RPMI7951 (cell line): ENCODE measurements at places on chromosomes 2 and 18.
A peak's percentile ranks its signal among the peaks of the same experiment; 100 is the strongest.

DNA sequence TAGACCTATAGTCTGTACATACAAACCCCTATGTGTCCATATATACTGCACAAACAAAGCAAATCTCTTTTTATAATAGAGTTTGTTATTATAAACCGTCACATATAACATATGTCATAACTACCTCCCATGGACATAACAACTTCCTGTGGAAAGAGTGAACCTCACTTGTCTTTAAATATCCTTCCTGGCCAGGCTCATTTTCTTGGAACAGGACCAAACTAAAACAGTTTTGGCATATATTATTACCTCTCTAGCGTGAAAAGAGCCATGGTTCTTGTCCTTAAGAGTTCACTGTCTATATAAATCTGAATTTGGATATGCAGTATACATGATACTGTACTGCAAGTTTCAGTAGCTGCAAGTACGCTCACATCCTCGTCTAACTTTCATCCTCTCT is 28.3 kb upstream of the DNAJC27 start:
- no peak for DNase-seq

- DNase-seq = peak; percentile 46
These were observed 1.4 kb upstream of the PLCL1 start for GRCh38 chr2:197803033-197803444.

- DNase-seq = no peak
These were observed 79.0 kb downstream of the CRACDL start for GRCh38 chr2:98857001-98857400.

DNA sequence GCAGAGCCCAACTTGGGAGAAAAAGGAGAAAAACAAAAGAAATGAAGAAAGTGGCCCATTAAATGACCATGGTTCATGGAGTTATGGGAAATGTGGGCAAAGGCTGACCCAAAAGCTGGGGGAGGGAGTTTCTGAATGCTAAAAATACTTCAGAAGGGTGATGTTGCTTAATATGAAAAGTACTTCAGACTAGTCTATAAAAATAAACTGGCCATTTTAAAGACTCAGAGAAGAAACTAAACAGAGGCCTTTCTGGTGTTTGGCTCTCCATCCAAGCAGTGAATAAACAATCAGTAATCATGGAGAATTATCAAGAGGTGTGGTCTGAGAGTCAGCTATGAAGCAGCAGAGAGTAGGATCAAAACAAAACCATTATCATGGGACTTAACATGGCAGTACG is 160.8 kb upstream of the MAPRE2 start:
- DNase-seq = no peak

GRCh38 chr2:23698721-23699579 is 228.0 kb downstream of the ATAD2B start:
- DNase-seq = no peak

- no peak for DNase-seq
These were observed 19.9 kb downstream of the APCDD1 start for GRCh38 chr18:10474309-10474708.

- DNase-seq = no peak
These were observed 21.2 kb upstream of the FZD5 start for GRCh38 chr2:207790898-207791297.

DNA sequence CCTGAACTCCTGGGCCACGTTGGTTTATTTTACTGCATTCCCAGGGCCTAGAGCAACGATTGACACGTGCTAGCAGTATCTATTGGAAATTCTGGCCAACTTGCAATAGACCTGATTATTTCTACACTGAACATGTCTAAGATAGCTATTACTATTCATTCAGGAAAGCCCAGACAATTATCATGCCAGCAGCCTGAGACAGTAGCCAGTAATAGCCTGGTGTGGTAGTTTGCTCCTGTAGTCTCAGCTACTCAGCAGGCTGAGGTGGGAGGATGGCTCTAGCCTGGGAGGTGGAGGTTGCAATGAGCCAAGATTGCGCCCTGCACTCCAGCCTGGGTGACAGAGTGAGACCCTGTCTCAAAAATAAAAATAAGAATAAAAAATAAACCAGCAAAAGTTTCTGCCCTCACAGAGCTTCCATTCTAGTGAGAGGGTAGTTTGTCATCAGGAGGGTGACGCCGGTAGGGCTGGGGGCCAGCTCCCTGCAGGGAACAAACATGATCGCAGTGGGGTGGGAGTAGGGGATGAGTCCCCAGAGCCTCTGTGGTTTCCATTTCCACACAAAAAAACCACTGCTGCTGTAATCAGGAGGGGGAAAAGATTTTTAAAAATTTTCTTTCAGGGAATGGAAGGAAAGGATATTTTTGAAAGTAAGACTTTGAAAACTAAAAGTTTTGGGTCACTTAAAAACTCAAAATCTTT is 4.3 kb downstream of the CASP8 start:
- DNase-seq = no peak

DNA sequence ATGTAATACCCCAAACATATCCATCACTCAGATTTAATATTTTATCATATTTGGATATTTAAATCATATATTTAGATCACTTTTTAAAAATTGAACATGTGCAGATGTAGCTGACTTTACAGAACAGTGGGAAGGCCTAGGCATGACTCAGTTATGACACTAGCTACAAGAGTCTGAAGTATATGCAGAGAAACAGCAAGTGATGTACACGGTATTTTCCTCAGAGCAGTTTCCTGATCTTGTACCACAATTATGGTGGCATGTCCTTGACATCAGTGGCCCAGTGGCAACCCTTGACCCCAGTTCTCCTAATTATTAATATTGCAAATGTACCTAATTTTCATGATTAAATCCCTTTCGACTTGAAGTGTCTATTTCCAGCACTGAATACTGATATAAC is 28.2 kb downstream of the CDKL4 start:
- no peak for DNase-seq

GRCh38 chr2:43980902-43981301 is 14.9 kb downstream of the LRPPRC start:
- DNase-seq = no peak

DNA sequence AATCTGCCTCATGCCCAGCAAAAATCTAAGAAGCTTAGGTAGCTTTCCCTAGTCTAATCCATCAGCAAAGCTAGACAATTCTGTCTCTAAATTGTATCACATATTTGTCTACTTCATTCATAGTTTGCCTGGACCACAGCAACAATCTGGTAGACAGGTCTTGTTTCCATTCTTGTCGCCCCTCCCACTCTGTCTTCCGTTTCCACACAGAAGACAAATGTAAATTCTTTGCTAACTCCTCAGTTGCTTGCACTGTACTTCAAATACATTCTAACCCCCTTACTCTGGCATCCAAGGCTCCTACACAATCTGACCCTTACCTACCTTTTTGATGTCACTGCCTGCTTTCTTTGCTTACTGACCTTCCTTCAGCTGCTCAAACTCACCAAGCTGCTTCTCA is 40.1 kb downstream of the THUMPD2 start:
- DNase-seq = no peak

DNA sequence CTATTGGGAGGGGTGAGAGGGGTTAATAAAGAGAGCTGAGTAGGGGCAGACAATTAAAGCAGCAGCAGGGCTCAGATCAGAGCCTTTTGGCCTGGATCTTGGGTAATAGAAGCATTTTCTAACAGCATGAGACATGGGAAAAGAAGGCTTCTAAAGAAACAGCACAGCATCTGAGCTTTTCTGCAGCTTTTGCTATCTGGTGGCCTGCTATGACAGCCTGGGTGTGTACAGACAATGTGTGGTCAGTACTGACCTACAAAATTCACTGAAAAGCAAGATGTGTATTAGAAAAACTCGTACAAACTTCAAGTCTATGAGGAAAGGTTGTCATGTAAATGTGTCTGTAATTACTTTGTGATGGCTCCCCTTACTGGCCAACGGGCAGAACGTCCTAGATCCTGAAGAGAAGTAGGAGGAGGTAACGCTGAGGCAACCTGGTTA is 95.6 kb downstream of the GALNT3 start:
- peak; percentile 3 for DNase-seq

DNA sequence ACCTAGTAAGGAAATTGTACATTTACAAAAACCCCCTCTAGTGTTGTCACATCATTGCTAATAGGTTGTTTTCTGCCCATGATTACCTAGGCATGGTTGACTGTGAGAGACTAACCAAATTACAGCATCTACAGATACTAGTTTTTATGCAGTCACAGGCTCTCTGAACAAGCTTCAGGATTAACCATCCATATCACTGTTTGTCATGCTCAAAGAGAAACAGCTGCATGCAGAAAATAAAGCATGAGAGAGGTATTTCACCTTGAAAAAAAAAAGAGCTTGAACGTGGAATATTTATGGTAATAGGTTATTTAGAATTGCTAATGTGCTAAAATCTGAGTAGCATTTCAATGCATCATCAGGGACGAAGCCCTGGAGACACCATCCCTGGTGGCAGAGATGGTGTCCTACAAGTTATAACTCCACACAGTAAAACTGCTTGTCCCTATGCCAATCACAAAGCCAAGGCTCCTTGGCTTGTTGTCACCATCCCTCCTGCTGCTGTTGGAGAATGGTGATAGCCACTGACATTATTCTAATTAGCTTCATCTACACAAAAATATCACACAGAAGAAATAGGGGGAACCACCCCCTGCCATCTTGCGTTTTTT is 5.4 kb downstream of the NEB start:
- no peak for DNase-seq

- no peak for DNase-seq
These were observed 3.5 kb upstream of the NAGK start for GRCh38 chr2:71064754-71065621.

DNA sequence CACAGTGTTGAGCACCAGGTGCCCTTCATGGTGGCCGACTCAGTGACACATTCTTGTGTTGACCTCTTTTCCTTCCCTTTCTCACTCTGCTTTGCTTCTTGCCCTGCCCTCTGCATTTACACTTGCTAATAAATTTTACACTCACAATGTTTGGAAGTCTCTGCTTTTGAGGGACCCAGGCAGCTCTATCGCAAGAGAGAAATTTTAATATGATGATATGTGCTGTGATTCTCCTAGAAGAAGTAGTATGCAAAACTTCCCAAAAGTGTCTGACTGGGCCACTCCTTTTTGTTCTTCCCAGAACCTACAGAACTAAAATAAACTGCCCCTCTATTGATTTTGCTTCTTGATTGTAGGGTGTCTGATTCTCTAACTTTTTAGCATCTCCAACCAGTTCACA is 135.0 kb downstream of the IRS1 start:
- DNase-seq = no peak

DNA sequence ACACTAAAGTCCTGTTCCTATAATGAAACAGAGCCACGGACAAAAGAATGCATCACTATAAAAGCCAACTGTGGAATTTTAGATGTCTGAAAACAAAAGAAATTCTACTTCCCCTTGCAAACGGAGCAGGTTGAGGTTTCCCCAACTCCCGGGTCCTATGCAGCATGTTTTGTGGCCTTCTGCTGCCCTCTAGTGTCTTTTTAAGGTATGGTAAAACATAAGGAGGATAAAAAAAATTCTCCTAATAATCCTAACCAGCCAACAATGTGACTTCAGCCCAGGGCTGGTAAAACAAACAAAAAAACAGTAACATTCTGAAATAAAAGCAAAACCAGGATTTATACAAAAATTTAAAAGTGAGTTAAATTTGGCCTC is 539.5 kb downstream of the NRXN1 start:
- peak; percentile 42 for DNase-seq

DNA sequence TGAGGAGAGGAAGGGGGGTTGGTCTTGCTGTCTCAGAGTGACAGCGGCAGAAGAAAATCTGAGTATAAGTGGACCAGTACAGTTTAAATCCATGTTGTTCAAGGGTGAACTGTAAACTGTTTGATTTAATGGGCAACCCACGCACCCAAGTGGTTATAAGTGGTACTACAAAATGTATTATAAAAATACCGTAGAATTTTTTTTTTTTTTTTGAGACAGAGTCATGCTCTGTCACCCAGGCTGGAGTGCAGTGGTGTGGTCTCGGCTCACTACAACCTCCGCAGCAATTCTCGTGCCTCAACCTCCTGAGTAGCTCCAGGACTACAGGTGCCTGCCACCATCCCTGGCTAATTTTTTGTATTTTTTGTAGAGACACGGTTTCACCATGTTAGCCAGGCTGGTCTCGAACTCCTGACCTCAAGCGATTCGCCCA is 2.1 kb upstream of the CHCHD5 start:
- DNase-seq = peak; percentile 75

DNA sequence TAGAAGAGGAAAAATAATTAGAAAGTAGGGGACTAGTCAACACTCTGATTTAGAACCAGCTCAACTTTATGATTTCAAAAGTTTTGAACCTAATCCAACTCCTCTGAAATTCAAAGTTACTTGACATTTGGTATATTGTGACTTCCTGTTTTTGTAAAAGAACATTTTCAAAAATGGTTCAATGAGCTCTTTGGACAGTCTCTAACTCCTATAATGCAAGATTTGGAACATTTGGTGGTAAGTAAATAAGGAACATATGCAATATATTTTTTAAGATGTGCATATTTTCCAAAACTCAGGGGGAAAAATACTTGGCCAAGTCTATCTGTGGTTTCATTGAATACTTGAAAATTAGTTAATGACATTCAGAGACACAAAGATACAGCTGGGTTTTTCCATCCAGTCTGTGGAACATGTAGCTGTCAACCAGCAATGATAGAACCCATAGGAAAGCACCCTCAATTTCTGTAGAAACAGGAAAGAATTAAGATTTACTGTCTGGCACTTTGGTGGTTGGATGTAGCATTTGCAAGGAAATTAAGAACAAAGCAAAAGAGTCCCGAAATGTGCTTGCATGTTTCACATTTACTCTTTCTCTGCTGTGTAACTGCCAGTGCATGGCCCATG is 17.0 kb upstream of the ANKRD44 start:
- no peak for DNase-seq

DNA sequence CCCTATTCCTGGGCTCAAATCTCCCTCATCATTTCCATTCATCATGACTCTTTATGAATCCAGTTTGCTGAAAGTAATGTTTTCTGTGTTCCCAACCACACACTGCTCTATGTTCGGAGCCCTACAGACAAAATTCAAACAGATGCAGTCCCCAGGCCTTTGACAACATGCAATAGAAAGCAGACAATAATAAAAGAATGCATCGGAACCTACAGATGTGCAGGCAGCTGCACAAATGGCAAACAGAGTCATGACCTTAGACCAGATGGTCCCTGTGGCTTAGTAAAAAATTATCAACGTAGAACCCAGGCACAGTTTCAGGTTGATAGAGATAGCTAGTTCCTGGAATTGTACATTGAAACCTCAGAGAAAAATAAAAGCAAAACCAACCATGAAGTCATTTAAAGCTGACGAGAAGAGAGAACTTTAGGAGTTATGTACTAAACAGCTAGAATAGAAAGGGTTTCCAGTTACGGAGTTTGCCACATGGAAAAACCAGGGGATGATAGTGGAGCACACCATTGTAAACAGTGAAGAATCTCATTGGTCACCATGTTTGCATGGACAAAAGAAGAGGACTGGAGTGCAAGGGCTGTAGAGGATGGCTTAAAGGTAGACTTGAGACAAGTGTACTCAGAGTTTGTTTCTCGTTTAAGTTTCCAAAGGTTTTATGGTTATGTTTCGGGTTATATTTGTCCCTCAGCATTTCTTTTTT is 23.2 kb upstream of the ACVR1 start:
- no peak for DNase-seq

GRCh38 chr2:74679615-74680014 is 25.6 kb downstream of the SEMA4F start:
- DNase-seq = no peak

GRCh38 chr2:212538305-212539071 is at the start of gene ERBB4:
Gene ERBB4, minus strand, starts transcription at chr2:212538802. Its CDS starts 272 bp downstream, at chr2:212538530.
- DNase-seq = no peak
